ENCODE measurements at places on chromosomes 6 and 20.
A peak's percentile ranks its signal among the peaks of the same experiment; 100 is the strongest.

GRCh38 chr20:53900380-53900999, 169.9 kb downstream of the BCAS1 start:
- no peak for DNase-seq

- no peak for DNase-seq
Measured at GRCh38 chr6:82040405-82041221, 206.9 kb downstream of the IBTK start.

DNA sequence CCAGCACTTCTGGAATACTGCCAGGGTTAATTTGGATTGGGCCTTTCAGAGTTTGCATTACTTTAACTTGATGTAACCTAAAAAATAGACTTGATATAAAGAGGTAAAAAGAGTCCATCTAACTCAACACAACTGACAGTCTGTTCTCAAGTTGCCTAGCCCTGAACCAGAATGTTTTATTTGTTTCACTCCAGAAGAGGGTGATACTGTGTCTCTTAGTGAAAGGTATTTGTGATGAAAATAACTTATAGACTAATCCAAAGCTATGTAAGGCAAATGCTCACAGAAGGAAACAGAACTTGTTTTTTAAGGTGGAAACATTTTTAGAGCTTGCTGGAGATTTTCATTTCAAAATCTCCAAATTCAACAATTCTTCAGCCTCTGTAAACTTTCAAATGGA, 469.1 kb upstream of the RUNX2 start:
- DNase-seq = no peak

- no peak for DNase-seq
Measured at GRCh38 chr6:19269341-19269898, 567.8 kb upstream of the ID4 start.

- no peak for DNase-seq
Measured at GRCh38 chr6:110815015-110815410, 256 bp downstream of the CDK19 start.

DNA sequence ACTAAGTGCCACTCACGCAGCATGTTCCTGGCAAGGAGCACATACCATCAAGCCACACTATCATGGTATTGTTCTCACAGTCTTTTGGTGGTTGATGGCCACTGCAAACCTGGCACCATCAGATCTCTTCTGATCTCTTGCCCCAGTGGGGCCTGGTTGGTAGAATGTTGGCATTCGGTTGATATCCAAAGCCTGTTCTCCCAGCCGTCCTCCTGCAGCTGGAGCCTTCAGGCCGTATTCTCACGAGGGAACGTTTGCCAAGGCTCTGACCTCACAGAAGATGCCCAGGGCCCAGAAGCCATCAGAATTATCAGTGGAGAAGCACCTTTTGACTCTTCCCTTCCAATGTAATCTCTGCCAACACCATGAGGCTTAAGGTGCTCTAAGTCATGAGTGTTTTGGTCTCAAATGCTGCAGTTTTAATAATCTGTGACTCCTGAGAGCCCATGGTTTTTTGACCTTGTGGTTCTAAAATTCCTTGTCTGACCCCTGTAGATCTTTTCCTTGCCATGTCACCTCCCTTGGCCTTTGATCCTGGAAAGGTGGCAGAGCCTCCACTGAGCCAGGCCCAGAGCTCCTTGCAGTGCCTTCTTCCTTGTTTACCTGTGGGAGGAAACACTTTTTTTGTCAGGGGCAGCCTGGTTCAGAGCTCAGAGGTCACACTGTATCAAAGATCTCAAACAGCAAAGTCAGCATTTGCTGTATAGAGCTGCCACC, 27.8 kb downstream of the POFUT1 start:
- DNase-seq = no peak

DNA sequence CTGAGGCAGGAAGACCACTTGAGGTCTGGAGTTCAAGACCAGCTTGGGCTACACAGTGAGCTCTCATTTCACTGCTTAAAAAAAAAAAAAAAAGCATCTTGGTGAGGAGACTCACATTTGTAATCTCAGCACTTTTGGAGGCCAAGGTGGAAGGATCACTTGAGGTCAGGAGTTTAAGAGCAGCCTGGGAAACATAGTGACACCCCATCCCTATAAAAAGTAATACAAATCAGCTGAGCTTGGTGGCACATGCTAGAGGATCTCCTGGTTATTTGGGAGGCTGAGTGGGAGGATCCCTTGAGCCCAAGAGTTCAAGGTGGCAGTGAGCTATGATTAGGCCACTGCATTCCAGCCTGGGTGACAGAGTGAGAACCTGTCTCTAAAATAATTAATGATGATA, 29.4 kb upstream of the SYNCRIP start:
- no peak for DNase-seq

DNA sequence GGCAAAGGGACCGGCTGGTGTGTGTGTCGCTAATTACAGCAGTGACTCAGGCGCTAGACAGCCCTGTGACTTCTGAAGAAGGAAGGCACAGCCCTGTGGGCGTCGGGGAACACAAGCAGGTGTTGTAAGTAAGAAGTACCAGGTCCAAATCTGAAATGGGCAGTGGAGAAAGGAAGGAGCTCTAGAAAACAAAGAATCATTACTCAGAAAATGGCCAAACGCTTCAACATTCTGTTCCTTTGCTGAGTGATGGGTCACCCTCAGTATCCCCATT, 106.8 kb downstream of the PXDC1 start:
- DNase-seq = no peak

- DNase-seq = no peak
Measured at GRCh38 chr6:32108094-32108627, 977 bp downstream of the TNXB start.

DNA sequence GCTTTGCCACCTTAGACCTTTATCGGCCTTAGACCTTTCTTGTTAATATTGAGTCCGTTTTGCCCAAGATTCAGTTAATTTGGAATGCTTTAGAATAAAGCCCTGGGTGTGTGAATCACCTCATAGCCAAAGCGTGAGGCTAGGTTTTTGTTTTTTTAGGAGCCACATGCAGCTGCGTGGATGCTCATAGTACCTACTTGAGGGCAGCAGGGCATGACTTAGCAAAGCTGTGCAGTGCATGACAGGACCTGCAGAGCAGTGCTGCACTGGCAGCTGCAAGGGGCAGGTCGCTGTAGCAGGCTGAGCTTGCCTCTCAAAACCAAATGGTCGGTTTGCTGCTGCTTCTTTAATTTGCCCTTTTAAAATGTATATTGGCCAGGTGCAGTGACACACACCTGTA, 116.1 kb downstream of the JAG1 start:
- no peak for DNase-seq

DNA sequence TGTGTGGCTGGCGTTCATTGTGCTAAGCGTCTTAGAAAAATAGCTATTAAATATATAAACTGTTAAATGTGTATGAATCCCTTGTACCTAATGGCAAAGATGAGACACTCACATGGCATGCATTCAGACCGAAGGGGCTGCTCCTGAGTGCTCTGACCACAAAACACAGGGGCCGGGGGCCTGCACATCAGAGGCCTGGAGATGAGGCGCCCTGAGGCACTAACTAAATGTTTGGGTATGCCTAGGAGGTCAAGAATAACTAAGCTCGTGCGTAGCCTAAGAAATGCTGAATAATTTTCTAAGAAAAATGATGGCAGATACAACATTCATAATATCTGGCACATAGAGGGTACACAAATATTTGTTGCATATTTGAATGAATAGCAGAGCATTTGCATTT, 92.5 kb downstream of the PSMB1 start:
- no peak for DNase-seq

- peak; percentile 36 for DNase-seq
Measured at GRCh38 chr6:131029626-131030297, 33.3 kb downstream of the EPB41L2 start.

DNA sequence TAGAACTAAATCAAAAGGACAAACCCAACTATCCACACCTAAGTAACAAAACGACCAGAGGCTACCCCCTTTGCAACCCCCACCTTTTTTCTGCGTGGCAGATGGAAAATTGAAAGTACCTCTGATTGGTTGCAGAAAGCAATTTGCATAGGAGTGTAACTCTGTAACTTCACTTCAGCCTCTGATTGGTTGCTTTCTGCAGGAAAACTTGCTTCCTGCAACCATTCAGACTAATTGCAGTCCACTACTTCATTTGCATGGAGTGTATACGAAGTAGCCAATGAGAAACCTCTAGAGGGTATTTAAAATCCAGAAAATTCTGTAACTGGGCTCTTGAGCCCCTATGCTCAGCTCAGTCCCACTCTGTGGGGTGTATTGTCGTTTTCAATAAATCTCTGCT, 129.1 kb upstream of the OLIG3 start:
- no peak for DNase-seq

GRCh38 chr6:22313796-22314195, 17.0 kb upstream of the PRL start:
- no peak for DNase-seq

GRCh38 chr6:68633972-68634725, 933 bp upstream of the ADGRB3 start:
- DNase-seq = no peak

GRCh38 chr6:137412562-137412961, 81.6 kb downstream of the OLIG3 start:
- DNase-seq = no peak

DNA sequence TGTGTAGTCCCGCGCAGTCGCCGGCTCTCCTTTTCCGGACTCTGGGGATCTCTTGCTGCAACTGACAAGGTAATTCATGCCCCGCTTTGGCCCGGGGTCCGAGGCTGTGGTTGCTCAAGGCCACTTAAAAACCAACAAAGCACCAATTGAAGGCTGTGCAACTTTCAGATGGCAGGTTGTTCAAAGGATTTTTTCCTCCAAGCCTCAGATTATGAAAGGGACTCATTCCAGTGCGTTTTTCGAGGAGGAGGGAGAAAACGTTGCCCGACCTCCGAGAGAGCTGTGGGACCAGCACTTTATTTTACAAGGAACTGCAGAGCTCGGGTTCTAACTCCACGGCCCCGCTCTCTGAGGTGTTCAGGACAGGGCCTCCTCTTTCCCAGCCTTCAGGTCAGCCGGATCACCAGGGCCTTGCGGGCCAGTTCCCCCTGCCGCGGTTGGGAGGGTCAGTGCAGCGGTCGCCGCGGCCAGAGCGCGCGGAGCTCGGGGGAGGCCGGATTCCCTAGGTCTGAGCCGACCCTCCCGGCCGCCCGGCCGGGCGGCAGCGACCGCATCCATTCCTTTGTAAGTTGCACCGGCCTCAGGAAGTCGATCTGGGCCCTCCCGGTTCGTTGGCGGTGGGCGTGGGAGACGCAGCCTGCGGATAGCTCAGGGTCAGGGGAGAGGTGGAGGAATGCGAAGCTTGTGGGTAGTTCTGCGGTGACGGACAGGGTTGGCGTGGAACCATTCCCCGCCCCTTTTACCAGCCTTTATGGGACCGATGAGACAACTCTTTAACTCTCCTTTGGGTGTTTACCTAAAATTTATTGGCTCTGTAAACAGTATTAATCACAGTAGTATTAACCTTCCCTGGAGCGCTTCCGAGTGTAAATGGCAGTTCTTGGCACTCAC, 1.6 kb downstream of the UTRN start:
- DNase-seq = no peak

DNA sequence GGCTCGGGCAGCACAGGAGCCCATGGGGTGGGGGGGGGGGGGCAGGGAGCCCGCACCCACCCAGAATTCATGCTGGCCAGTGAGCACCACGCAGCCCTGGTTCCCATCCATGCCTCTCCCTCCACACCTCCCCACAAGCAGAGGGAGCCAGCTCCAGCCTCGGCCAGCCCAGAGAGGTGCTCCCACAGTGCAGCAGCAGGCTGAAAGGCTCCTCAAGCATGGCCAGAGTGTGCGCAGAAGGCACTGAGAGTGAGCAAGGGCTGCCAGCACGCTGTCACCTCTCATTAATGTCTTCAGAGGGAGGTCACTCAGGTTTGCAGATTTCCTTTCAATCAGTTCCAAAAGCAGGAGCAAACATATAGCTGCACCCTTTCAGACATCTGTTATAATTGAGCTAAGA, 32.4 kb downstream of the GSTA4 start:
- DNase-seq = no peak

DNA sequence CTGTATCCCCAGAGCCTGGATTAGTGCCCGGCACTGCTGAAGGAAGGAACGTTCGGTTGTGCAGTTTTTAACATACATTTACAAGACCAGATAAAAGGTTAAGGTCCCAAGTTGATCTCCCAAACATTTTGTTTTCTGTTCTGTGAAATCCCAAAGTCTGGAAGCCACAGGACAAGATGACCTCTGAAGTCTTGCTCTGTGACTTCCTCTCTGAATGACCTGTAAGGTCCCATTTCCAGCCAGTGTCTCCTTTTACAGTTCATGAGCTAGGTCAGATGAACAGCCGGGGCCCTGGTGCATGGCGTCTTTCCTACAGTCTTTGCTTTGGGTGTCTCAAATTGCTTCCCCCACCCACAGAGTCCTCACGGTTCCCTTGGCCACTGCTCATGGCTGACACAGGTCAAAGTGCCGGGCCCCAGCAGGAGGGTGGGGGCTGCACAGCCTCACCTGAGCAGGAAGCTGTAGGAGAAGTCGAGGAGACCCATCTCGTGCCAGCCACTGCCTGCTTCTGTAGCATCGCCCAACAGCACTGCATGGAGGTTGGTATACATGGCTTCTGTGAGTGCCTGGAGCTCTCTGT, 24.0 kb downstream of the PTGIS start:
- DNase-seq = no peak

DNA sequence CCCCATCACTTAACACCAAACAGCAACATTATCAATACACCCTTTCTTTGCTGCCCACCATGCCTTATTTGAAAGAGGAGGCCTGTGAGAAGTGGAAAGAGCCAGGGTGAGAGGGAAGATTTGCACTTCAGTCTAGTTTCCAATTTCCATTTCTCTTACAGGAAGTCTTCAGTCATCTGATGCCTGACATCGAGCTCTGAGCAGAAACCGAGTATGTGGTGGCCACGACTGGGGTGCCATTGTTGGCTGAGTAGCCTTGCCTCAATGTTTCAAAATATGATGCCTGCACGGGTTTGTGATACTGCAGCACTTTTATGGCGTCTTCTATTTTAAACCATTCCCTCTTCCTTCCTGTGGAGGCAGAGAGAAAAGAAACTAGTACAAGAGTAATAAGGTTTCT, 39.8 kb upstream of the SMIM29 start:
- peak; percentile 55 for DNase-seq

DNA sequence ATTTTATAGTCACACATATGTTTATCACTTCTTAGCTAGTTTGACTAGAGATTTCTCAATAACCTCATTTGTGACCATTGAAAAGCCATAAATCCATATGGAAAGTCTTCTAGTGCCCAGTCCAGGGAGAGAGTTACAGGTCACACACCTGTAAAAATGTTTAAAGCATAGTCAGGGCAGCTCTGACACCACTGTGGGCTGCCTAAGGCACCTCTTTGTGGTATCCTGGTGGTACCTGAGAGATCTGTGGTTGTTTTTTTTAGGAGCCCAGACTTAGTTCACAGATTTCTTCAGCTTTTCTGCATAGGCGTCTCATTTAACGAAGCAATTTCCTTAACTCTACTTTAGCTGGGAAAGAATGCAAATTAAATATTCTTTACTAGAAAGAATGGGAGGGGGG, 186.6 kb downstream of the CENPW start:
- no peak for DNase-seq

- no peak for DNase-seq
Measured at GRCh38 chr6:169428532-169428931, 174.9 kb upstream of the THBS2 start.

GRCh38 chr20:235891-236290, 8.8 kb downstream of the DEFB129 start:
- no peak for DNase-seq

GRCh38 chr6:109800771-109801170, 109.7 kb downstream of the FIG4 start:
- DNase-seq = no peak

GRCh38 chr6:105988321-105988720, 97.8 kb upstream of the PRDM1 start:
- DNase-seq = no peak
